ENCODE measurements at places on chromosomes 16 and 17.
A peak's percentile ranks its signal among the peaks of the same experiment; 100 is the strongest.

DNA sequence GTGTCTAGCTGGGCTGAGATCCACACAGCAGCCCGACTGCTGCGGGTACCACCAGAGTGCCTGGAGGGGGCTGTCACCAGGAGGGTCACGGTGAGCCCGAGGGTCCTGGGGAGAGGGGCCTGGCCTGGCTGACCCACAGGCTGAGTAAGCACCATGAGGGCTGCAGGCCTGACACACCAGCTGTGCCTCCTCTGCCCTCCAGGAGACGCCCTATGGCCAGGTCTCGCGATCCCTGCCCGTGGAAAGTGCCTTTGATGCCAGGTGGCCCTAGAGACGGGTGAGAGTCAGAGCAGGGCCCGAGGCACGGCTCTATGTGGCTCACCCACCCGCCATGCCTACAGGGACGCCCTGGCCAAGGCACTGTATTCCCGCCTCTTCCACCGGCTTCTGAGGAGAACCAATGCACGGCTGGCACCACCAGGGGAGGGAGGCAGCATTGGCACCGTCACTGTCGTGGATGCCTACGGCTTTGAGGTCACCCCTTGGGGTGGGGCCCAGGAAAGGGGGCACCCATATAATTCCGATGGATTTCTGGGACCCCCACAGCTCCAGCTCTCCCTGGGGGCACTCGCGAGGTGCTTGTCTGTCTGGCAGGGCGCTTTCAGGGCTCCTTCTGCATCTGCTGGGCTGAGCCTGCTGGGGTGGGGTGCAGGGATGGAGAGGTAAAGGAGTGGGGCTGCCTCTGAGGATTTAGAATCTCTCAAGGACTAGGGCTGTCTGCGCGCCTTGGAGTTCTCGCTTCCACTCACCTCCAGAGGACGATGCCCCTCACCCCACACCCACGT, 7.1 kb downstream of the MYO15B start:
- peaks cover 3% of the 10 kb centered on the region for H3K4me1 ChIP-seq
- no peak overlapping the region for H3K4me3 ChIP-seq
- no peaks in the 10 kb centered on the region for H3K27me3 ChIP-seq
- peak; percentile 62 for DNase-seq
- no peaks in the 10 kb centered on the region for H3K36me3 ChIP-seq

DNA sequence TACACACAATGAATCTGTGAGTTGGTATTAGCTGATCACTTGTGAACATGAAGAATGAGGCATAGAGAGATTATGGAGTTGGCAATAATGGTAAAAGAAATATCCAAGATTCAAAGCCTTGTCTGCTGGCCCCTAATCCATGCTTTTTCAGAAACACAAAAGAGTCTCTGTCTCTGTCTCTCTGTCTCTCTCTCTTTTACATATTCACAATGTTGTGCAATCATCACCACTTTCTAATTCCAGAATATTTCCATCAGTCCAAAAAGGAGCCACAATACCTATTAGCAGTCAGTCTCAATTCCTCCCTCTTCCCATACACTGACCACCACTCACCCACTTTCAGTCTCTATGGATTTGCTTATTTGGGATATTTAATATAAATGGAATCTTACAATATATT, 370.1 kb upstream of the CDH8 start:
- H3K36me3 ChIP-seq: no peaks in the 10 kb centered on the region
- no peak overlapping the region for H3K4me3 ChIP-seq
- H3K27ac ChIP-seq: no peak overlapping the region
- H3K27me3 ChIP-seq: no peaks in the 10 kb centered on the region

- H3K4me1 ChIP-seq: peaks cover 16% of the 10 kb centered on the region
- no peaks in the 10 kb centered on the region for H3K27me3 ChIP-seq
- H3K27ac ChIP-seq: no peak overlapping the region
- no peaks in the 10 kb centered on the region for H3K36me3 ChIP-seq
- H3K4me3 ChIP-seq: no peak overlapping the region
Observed at GRCh38 chr16:57510016-57510871, 24.0 kb upstream of the DOK4 start.

- H3K4me1 ChIP-seq: peaks cover 24% of the 10 kb centered on the region
- no peaks in the 10 kb centered on the region for H3K36me3 ChIP-seq
- no peak overlapping the region for H3K4me3 ChIP-seq
- no peak overlapping the region for H3K27ac ChIP-seq
- DNase-seq: no peak
- H3K27me3 ChIP-seq: peaks cover 4% of the 10 kb centered on the region
Observed at GRCh38 chr17:49571764-49572163, 3.9 kb upstream of the NXPH3 start.

DNA sequence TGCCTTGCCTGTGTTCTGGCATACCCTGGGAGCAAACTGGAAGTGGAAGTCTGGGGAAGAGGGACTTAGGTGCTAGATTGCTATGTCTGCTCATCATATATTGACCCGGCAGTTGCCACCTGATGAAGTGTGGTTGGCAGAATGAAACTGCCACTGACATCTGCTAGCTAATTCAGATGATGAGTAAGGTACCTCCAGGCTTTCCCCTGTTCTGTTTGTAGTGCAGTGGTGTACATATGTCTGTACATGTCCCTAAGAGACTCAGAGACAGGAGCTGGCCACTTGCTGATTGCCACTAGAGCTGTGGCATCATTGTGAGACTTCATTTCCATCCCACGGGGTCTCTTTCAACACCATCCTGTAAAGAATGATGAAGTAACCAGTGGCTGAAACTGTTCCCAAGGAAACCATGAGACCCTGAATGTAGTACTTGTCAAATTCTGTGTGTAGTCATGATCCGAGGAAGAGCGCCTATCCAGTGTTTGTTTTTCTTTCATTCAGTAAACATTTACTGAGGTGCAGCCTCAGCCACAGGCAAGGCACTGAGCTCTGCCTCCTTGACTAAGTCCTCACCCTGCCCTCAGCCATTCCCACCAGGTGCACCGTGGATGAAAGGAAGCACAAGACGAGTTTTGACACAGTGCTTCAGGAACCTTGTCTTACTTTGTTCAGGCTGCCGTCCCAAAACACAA, 13.2 kb downstream of the CLUAP1 start:
- H3K4me3 ChIP-seq: no peak overlapping the region
- H3K27me3 ChIP-seq: no peaks in the 10 kb centered on the region
- no peak overlapping the region for H3K27ac ChIP-seq

- no peak overlapping the region for H3K4me3 ChIP-seq
- H3K27me3 ChIP-seq: no peaks in the 10 kb centered on the region
- H3K27ac ChIP-seq: no peak overlapping the region
- no peaks in the 10 kb centered on the region for H3K36me3 ChIP-seq
- DNase-seq: no peak
- peaks cover 7% of the 10 kb centered on the region for H3K4me1 ChIP-seq
Observed at GRCh38 chr16:69013991-69014390, 91.5 kb upstream of the HAS3 start.

GRCh38 chr16:75071621-75072020, 45.0 kb downstream of the LDHD start:
- no peak overlapping the region for H3K4me3 ChIP-seq
- H3K27me3 ChIP-seq: no peaks in the 10 kb centered on the region
- H3K27ac ChIP-seq: no peak overlapping the region
- H3K36me3 ChIP-seq: no peaks in the 10 kb centered on the region
- H3K4me1 ChIP-seq: peaks cover 8% of the 10 kb centered on the region

- peak; percentile 98 for DNase-seq
- H3K4me1 ChIP-seq: peaks cover 25% of the 10 kb centered on the region
- peak within 1 kb of the TSS; percentile 73 for H3K4me3 ChIP-seq
- peaks cover 22% of the 10 kb centered on the region for H3K36me3 ChIP-seq
Observed at GRCh38 chr17:7856811-7857712, at the start of gene NAA38. Gene NAA38 (minus strand): TSS chr17:7857559. CDS start chr17:7857463, 96 bp downstream.

DNA sequence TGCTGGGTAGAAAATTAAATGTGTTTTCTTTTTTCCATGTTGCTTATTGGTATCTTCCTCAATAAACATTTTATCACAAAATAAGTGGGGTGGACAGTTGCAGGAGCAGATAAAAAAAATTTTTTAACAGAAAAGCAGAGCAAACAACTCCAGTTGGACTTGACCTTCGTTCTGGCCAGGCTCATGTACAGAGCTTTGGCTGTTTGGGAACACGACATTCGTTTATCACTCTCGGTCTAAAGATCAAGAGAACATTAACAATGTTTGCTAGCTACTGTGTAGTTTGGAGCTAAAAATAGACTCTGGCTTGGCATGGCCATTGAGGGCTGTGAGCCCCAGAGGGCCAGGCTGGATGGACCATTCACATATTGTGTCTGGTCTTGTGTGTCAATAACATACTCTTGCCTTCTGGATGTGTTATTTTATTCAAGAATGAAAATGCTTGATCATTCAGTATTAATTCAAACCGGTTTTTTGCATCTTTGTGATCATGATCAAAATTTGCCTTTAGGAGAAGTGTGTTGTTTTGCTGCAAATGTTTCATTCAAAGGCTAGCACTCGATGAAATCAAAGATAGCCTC, 56.6 kb downstream of the TMEM186 start:
- H3K36me3 ChIP-seq: no peaks in the 10 kb centered on the region
- H3K4me3 ChIP-seq: no peak overlapping the region
- no peaks in the 10 kb centered on the region for H3K27me3 ChIP-seq
- no peak overlapping the region for H3K27ac ChIP-seq

- H3K4me1 ChIP-seq: no peaks in the 10 kb centered on the region
- DNase-seq: no peak
- H3K36me3 ChIP-seq: no peaks in the 10 kb centered on the region
- H3K4me3 ChIP-seq: no peak overlapping the region
Observed at GRCh38 chr17:56870081-56870651, 36.2 kb downstream of the DGKE start.

DNA sequence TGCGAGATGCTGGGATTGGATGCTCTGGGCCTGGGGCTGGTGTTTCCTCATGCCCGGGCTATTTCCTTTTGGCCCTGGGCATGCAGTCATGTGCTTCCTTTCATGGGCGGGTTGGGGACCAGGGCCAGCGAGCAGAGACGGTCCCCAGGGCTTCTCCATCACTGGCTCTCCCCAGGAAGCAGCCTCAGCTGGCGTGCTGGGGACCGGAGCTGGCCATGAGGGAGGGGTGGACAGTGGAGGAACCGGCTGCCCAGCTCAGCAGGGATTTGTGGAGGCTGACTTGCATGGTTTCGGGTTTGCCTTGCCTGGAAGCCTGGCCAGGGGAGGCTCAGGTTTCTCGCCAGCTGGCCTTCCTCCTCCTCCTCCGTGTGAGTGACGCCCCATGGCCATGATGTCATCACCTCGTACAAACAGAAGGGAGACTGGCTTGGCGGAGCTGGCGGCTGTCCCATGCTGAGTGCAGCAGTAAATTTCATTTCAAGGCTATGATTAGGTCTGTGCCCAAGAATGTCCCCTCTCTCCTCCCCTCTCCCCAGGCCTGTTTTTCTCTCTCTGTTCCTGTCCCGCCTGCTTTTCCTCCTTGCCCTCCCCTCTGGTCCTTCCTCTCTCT, 8.9 kb upstream of the TIMP2 start:
- H3K4me3 ChIP-seq: peak overlapping the region; percentile 28
- DNase-seq: peak; percentile 90
- peaks cover 20% of the 10 kb centered on the region for H3K4me1 ChIP-seq
- H3K36me3 ChIP-seq: no peaks in the 10 kb centered on the region
- H3K27me3 ChIP-seq: no peaks in the 10 kb centered on the region

- no peak for DNase-seq
- no peak overlapping the region for H3K4me3 ChIP-seq
- no peak overlapping the region for H3K27ac ChIP-seq
- H3K27me3 ChIP-seq: no peaks in the 10 kb centered on the region
- peaks cover 100% of the 10 kb centered on the region for H3K36me3 ChIP-seq
Observed at GRCh38 chr17:35841505-35841904, 27.2 kb downstream of the HEATR9 start.

DNA sequence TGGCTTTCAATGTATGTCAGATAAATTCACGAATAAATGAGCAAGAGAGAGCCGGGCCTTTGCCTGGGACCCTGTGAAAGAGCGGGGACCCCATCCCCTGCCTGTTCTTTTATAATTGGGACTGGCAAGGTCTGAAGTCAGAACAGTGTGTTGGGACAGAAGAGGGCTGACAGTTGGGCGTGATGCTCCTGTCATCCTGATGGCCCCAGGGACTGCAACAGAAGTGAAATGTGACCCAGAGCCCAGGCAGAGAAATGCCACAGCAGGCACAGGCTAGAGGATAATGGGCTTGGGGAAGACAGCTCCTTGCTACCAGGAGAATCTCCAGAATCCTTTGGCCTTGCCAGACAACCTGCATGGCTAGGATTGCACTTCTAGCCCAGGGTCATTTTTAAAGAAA, 37.9 kb downstream of the GSG1L start:
- H3K4me3 ChIP-seq: no peak overlapping the region
- no peaks in the 10 kb centered on the region for H3K4me1 ChIP-seq
- DNase-seq: no peak
- H3K27me3 ChIP-seq: no peaks in the 10 kb centered on the region
- no peaks in the 10 kb centered on the region for H3K36me3 ChIP-seq

DNA sequence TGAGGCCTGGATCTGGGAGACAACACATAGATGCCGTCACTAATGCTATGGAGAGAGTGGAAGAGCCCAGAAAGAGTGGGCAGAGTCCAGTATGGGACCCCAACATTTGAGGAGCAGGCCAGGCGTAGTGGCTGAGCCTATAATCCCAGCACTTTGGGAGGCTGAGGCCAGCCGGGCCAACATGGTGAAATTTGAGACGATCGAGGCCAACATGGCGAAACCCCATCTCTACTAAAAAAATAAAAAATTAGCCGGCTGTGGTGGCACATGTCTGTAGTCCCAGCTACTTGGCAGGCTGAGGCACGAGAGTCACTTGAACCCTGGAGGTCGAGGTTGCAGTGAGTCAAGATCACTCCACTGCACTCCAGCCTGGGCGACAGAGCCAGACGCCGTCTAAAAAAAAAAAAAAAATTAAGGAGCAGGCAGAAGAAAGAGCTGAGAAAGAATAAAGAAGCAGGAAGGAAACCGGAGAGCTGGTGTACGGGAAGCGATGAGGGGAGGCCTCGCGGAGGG, 6.0 kb upstream of the DNAI2 start:
- no peaks in the 10 kb centered on the region for H3K27me3 ChIP-seq
- peak; percentile 81 for DNase-seq
- peak overlapping the region; percentile 42 for H3K27ac ChIP-seq

GRCh38 chr17:31702041-31702440, 157.0 kb downstream of the COPRS start:
- no peak for DNase-seq
- H3K27ac ChIP-seq: no peak overlapping the region
- no peak overlapping the region for H3K4me3 ChIP-seq
- H3K4me1 ChIP-seq: no peaks in the 10 kb centered on the region
- H3K36me3 ChIP-seq: no peaks in the 10 kb centered on the region

DNA sequence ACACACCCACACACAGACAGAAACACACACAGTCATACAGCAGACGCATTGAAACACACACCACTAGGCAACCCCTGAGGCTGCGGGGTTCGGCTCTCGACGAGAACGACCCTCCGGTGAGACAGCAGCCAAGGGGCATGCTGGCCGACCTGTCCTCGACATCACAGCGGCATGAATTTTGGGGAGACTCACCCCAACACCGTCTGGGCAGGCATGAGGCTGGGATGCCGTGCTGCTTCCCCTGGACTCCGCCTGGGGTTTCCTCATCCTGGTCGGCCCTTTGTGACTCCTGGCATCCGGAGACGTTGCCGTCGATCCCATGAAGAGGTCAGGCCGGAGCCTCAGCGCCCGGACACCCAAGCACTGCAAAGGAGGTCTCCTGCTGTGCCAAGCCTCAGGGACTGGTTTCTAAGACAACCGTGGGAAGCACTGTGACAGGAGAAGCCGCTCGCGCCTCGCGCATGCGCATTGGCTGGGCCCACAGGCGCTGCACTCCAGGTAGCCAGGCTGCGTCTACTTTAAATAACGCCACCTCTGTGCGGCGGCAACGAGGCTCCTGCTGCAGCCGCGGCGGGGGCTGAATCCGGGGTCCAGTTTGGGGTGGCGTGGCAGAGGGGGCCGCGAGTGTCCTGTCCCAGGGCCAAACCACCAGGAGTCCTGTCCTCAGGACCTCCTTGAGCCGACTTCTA, 13.8 kb upstream of the KCNJ18 start:
- no peak overlapping the region for H3K4me3 ChIP-seq
- H3K27me3 ChIP-seq: no peaks in the 10 kb centered on the region
- H3K27ac ChIP-seq: no peak overlapping the region
- peak; percentile 67 for DNase-seq
- H3K36me3 ChIP-seq: no peaks in the 10 kb centered on the region

Data from upper lobe of right lung (tissue), 1 donor.